ENCODE measurements at places on chromosomes 7 and 10.

GRCh38 chr7:80530136-80530535, 18.3 kb upstream of the GNAT3 start:
- no peak for DNase-seq

- no peak for DNase-seq
Observed at GRCh38 chr7:29332875-29333855, 138.6 kb downstream of the CHN2 start.

DNA sequence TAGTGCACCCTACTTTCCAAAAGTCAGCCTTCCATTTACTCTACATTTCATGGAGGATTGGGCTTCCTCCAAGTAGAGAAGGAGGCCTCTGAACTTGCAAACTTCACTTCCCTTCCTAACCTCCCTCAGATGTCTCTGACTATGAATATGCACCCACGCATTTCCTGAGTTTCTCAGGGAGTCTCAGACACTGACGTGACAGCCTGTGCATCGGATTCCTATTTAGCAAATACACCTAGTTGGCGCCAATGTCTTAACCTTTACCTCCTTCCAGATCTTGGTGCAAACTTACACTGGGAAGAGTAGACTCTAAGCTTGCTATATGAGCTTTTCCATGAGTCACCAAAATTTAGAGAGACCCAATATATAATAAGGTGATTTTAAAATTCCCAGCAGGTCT, 920.1 kb upstream of the AUTS2 start:
- no peak for DNase-seq

- no peak for DNase-seq
Observed at GRCh38 chr10:4758256-4758655, 67.8 kb upstream of the AKR1E2 start.

- DNase-seq, result no peak
Observed at GRCh38 chr7:142618655-142619351, 130.5 kb upstream of the PRSS1 start.

DNA sequence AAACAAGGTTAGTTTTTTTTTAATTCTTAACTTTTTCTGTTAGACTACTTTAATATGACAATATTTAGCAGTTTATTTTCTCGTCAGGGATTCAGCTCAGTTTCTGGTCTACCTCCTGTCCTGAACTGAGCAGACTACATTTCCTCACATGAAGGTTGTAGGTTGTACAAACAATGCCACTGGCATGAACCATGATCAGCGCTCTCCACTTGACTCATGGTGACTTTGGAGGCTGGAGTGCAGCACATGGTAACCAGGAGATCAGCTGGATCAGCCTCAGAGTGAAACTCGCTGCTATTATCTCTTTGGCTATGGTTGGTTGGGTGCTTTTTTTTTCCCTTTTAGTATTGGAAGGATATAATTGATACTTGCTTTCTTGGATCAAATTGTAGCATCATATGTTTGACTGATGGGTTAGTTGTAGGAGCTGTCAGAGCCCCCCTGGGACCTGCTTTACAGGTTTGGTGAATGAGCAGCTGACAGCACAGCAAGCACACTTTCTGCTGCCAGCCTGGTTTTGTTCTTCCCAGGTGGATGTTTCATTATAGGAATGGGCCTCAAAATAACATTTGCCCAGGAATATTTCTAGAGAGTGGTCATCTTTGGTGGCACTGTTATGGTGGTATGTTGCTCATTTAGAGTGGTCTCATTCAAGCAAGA, 556.4 kb downstream of the AUTS2 start:
- no peak for DNase-seq
